ENCODE measurements at places on chromosomes 4 and X.

- DNase-seq: peak; percentile 50
Observed at GRCh38 chrX:152926279-152926678, 28.4 kb downstream of the ZNF185 start.

DNA sequence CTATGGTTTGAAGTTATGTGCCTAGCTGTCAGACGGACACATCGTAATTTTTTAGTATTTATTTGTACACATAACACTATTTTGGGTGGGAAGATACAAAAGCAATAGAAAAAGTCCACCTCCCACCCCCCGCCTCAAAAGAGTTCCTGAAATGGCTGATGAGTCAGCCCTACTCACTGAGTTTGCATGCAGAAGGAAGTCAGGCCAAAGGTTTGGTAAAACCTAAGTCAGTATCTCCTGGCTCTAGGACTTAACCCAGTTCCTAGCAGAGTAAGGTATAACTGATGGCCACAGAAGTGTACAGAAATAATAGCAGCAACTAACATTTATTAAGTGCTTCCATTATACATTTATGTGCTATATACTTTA, 2.9 kb upstream of the KLHL2 start:
- DNase-seq: no peak

DNA sequence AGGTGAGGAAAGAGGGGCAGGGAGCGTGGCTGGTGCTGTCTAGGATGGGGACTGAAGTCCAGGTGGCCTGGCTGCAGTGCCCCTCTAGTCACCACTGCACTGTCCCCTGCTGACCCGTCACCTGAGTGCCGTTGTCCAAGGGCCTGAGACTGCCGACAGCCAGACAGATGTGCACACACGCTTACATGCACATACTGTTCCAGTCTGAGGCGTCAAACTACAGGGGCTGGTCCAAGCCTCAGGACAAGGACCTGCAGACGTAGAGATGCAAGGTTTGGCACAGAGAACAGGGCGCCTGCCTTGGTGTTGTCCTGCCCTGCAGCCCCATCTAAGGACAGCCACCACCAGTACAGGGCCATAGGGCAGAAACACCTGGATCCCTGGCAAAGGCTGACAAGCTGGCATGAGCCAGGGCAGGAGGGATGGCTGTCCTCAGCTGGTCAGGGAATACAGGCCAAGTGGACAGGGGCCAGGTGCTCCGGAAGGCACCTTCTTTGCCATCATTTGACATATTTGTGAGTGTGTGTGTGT, 1.7 kb downstream of the SLC2A9 start:
- DNase-seq: no peak

DNA sequence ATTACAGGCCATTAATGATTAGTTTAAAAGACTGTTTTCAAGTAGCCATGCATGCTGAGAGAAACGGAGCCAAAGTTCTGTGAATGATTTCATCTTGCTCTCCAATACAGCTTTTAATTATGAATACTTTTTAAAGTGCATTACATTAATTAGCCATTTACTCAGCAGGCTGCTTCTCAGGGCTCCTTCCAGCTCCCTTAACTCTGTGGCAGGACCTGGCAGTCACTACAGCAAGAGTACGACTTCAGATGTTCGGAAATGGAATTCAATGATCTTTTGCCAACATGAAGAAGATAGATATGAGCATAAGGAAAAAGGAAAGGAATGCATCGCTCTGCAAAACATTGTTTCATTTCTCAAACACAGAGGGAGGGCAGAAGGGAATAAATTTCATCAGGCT, 987.2 kb downstream of the PDHA2 start:
- DNase-seq: no peak

DNA sequence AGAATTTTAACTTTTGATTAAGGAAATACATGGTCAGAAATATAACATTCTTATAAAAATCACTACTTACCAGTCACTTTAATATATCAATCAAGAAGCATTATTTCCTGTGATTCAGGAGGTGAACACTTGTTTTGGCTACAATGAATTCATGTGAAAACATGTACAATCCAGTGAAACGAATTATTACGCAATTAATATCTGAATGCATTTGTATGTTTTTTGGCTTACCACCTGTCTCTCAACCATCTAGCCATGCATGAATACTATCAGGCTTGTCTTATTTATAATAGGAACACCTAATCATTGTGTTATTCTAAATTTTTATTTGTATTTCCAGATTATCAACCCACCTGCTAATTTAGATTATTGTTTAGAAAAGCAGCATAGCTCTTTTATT, 44.6 kb upstream of the VCX start:
- no peak for DNase-seq

GRCh38 chr4:25925486-25926201, 11.6 kb downstream of the SMIM20 start:
- DNase-seq: peak; percentile 39

- DNase-seq: no peak
Observed at GRCh38 chr4:142818476-142818875, 27.6 kb downstream of the INPP4B start.

Data from activated CD4-positive, alpha-beta T cell treated with anti-CD3 and anti-CD28 coated beads, Interleukin-2, amount 10 ng/mL, durations not matched to agents 7 days and 5 days (primary cell).